ENCODE measurements at places on chromosomes 16 and 17.
A peak's percentile ranks its signal among the peaks of the same experiment; 100 is the strongest.

DNA sequence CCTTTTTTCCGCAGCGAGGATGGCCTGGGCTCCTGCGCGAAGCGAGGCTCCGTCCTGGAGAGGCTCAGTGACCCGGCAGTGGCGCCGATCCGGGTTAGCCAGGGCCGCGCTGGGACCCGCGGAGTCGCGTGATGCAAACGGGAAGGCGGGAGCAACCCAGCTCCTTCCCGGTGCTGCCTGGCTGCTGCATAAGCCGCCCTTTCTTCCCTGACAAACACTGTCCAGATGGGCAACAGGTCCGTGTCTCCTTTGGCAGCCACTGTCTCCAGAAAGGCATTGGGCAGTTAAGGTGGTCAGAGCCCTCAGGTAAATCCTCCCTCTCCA lies 21.8 kb upstream of the ZNHIT3 start:
- DNase-seq: no peak

- DNase-seq: peak; percentile 89
Observed at GRCh38 chr17:42517516-42517915, 18.5 kb upstream of the NAGLU start.

DNA sequence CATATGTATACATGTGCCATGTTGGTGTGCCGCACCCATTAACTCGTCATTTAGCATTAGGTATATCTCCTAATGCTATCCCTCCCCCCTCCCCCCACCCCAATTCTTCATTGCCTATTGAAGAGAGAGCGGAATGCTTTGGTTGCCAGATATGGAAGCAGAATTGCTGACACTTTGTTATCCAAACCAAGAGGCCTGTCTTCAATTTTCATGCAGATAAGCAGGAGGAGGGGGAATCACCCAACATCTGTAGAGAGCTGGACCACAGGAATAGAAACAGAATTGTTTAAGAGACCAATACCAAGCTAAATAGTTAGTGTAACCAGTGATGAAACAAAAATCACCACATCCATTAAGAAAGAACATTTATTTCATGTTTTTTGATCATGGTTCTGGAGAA lies 7.1 kb downstream of the ASPA start:
- no peak for DNase-seq

GRCh38 chr17:73343168-73343634 lies 31.4 kb upstream of the CDC42EP4 start:
- no peak for DNase-seq

DNA sequence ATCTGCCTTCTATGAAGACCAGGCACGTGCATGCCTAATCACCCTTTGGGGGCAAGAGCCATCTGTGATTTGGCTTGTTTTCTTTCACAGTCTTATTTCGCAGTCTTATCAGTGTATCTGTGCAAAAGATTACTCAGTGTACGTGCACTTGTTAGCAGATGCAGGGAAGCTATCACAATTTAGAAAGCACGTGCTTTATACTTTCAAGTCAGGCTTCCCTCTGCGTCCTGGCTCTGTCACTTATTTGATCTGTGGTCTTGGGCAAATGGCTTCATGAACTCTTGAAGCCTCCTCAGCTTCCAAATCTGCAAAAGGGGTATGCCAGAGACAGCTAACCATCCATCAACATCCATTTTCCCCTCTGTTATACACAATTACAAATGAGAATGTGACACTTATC lies 246.4 kb downstream of the XYLT1 start:
- DNase-seq: no peak

GRCh38 chr17:77503293-77503655 lies 362.5 kb downstream of the SEC14L1 start:
- no peak for DNase-seq

DNA sequence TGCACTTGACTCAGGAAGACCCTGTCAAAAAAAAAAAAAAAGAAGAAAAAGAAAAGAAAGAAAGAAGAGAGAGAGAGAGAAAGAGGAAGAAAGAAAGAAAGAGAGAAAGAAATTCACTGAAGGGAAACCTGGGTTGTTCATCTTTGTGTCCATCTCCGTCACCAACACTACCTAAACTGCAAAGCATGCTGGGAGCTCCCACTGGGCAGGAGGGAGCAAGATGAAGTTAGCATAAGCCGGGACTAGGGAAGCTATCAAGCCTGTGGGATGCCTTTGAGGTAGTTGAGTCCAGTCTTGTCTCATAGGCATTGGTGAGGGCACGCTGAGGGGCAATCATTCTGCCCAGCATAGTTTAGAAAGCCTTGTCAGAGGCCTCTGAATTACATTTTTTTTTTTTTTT lies 7.6 kb upstream of the CBFB start:
- DNase-seq: no peak

- no peak for DNase-seq
Observed at GRCh38 chr17:66398617-66399016, 96.2 kb downstream of the PRKCA start.

DNA sequence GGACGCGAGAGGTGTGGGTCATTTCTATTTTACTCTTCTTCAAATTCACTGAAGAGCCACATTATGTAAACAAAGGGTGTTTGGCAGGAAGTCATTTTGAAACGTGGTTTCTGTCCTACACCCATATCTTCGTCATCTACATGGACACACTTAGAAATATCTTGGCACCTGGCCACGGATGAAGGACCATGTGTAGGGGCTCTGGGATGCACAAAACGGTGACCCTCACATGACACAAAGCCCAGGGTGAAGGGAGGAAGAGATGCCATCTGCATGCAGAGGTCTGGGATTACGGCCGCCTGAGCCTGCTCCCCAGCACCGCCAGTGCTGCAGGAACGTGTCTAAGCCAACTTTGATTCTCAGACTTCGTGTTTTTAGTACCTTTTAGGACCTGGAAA lies 130.2 kb upstream of the CHMP6 start:
- no peak for DNase-seq

GRCh38 chr17:68248199-68248825 lies 469 bp downstream of the AMZ2 start:
- peak; percentile 77 for DNase-seq

Data from hematopoietic multipotent progenitor cell treated with erythropoietin and hydrocortisone succinate and interleukin-3 and kit ligand, for 17 days (in vitro differentiated cells).